ENCODE measurements at places on chromosomes 5 and 9. TPM values are rescaled to one million over a fixed set of nuclear protein-coding genes. Genes with fewer than 3 reads are reported as not detected.

Gene PCDHB7
- not detected for total RNA-seq

- no peak for DNase-seq
Observed at GRCh38 chr5:39521098-39521860, 96.5 kb upstream of the DAB2 start.

DNA sequence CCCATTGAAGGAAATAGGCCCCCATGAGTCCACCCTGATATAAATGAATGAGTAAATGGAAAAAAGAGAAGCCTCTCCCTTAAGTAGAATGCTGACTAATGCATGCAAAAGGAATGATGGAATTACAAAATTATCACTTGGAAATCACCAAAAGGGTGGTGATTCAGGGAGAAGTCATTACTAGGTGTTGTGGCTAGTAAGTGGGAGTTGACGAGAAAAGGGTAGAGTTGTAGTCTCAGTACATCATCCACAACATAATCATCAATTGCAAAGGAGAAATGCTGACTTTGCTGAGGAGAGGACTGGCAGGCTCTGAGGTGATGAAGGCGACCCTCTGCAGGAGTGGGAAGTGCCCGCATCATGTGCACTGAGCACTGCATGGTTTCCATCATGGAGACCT is 201.5 kb upstream of the S1PR3 start:
- DNase-seq, result no peak

DNA sequence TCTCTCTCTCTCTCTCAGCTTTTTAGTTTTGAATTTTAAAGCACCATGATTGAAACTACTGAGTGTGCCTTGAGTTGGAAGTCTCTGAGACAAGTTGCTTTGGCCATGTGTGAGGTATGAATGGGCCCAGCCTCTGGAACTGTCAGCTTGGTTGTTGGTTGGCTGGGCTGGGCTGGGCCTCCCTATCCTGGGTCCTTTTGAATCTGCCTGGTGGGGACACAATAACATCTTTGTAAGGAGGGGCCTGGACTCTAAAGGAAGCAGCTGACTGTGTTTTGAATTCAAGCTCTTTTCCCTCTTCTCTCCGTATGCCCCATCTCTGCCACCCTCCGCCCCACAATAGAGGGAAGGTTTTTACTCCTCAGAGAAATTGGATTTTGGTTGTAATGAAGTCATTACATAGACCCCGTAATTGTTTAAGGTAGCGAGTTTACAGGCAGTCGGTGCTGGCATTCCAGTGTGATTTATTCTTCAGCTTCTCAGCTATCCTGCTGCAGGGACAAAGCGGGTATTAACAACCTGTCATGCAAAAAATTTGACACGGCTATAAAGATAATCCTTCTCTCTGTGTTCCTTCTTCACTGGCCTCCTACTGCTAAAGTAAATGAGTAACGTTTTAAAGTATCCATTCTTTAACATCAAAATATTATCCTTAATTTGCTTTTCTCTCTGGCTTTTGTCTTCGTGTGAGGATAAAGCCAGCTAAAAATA is 105.4 kb downstream of the DAPK1 start:
- DNase-seq, result no peak

GRCh38 chr9:16371306-16371705 is 499.2 kb downstream of the BNC2 start:
- no peak for DNase-seq

- no peak for DNase-seq
Observed at GRCh38 chr5:80659106-80659505, 4.3 kb upstream of the DHFR start.

GRCh38 chr5:109327570-109327969 is 82.2 kb downstream of the PJA2 start:
- no peak for DNase-seq

DNA sequence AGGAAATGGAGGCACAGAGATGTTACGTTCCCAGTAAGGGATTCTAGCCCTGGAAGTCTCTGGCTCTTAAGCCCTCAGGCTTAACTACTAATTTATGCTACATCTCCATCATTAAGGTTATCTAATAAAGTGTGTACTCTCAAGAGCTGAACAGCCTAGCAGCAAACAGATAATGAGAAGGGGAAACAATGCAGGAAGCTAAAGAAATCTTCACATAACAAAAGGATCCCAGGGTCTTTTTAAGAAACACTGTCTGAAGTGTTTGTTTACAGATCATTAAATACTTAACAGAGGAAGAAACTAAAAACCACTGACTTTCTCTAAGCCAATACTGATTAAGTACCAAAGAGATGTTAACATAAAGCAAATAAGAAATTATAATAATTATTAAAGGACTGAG is 129.0 kb downstream of the PAPPA start:
- no peak for DNase-seq

- DNase-seq, result no peak
Observed at GRCh38 chr9:23555851-23556250, 270.2 kb downstream of the ELAVL2 start.

DNA sequence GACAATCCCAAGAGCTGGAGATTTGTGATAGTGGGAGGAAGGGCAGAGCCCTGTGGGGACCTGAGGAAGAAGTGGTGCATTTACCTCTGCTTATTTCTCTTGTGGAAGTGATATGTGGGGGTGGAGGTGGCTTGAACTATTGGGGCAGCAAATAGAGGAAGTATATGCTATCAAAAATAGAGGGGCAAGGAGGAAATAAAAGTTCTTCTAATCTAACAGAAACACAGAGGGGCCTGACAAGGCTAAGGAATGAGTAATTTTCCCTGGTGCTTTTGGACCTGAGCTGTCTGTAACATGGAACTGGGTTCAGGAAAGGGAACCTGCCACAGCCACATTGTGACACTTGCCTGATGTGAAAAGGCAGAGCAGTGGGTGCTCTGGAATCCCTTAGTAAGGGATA is 378.6 kb upstream of the KLF4 start:
- no peak for DNase-seq

All from activated CD4-positive, alpha-beta memory T cell treated with anti-CD3 and anti-CD28 coated beads for 36 hours (primary cell).